ENCODE measurements at places on chromosomes 6 and 20.

- DNase-seq = no peak
Observed at GRCh38 chr6:69732045-69732444, 64.8 kb downstream of the LMBRD1 start.

DNA sequence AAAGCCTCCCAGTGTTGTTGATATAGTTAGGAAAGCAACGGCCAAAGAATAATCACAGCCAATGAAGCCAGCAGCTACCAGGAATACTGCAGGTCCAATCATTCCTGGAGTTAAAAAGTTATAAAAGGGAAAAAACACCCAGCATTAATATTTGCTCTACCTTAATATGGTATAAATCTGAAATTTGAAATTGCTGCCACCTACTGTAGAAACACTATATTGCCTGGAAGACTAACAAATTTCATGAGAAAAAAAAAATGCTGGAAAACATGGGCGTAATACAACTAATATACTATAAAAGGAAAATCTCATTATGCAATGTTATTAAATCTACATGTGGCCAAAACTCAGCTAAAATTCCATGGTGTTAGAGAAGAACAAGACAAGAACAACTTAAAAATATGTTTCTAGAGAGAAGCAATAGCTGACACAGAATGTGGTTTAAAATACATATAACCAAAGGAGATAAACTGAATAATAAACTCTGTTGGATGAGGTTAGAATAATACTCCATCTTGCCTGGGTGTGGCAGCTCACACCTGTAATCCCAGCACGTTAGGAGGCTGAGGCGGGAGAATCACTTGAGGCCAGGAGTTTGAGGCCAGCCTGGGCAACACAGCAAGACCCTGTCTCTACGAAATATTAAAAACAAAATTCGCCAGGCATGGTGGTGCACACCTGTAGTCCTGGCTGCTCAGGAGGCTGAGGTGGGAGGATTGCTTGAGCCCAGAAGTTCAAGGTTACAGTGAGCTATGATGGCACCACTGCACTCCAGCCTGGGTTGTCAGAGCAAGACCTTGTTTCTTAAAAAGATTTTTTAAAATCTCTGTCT lies 43.1 kb downstream of the SLC17A5 start:
- DNase-seq = peak; percentile 69

DNA sequence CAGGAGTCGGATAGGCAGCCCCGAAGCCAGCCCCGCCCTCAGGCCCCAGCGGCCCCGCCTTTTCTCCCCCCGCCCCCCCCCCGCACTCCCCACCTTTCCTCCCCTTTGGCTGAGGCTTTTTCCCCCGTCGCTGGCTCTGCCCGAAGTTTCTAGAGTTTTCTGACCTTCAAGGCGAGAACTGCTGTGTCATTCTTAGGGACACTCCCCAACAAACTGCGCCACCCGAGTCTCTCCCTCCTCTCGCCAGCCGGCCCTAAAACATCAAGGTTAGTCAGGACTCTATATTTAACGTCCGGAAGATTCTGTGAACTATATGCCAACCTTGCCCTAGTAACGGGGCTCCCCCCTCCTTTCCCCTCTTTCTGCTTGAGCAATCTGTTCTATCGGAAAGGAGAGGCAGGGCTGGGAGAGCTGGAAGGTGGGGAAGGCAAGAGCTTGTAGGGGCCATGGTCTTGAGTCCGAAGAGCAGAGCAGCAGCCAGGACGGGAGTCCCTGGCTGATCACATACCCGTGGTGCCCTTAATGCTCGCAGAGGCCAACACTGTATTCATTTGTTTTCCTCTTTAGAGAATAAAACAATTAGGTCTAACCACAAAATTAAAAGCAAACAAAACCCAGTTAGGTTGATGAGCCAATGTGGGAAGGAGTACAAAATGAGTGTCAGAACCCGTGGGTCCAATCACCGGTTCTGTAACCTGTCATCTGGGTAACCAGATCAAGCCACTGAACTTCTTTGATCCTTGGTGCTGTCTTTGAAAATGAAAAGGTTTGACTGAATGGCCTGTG lies 5.3 kb upstream of the HSPA1B start:
- peak; percentile 92 for DNase-seq

DNA sequence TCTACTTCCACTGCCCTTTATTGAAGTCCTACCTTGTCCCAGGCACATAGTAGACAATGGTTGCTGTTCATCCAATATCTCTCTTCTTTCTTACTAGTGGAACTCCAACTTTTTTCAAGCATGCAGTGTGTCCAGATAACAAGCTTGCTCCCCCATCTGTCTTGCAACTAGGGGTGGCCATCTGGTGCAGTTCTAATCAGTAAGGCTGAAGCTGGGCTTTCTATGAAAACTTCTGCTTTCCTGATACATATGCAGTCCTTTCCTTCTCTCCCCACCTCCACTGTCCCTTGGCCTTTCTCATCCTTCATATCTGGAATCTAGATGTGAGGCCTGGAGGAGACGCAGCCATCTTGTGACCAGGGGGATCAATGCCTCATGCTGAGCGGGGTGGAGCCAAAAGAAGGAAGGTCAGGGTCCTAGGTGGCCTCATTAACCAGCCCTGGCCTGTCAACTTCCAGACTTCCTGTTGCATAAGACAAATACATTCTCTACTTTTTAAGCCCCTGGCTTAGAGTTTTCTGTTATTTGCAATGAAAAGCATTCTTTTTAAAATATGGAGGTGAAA lies 59.6 kb upstream of the ZFP64 start:
- no peak for DNase-seq

GRCh38 chr6:136618086-136618485 lies 67.9 kb upstream of the MAP7 start:
- no peak for DNase-seq

DNA sequence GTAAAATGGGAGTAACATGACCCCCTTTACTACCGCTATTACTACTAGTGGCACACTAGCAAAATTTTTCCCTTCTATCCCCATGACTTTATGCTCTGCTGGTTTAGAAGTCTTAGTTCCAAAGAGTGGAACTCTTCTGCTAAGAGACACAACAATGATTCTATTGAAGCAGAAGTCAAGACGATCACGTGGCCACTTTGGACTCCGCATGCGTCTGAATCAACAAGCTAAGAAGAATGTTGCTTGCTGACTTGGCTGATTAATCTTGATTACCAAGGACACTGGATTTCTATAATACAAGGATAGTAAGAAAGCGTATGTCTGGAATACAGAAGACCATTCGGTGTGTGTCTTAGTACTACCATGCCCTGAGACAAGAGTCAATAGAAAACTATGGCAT lies 244.7 kb upstream of the BTBD3 start:
- DNase-seq = no peak

DNA sequence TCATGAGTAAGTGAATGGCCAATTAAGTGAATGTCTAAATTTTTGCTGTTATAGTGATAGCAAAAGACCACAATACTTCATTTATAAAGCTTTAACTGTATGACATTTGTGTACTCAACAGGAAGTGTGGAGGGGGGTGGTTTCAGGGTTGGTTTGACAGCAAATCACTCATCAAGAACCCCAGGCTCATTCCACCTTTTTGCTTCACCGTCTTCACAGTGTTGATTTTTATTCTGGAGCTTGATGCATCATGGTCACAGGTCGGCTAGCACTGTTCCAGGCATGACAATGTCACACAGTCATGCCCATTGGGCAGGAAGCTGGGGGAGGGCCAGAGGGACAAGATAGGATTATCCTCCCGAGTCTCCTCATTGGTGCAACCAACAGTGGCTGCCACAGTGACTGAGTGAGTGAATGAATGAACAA lies 75.0 kb downstream of the MDGA1 start:
- no peak for DNase-seq

GRCh38 chr20:3887876-3888620 lies 1.1 kb upstream of the PANK2 start:
- no peak for DNase-seq

DNA sequence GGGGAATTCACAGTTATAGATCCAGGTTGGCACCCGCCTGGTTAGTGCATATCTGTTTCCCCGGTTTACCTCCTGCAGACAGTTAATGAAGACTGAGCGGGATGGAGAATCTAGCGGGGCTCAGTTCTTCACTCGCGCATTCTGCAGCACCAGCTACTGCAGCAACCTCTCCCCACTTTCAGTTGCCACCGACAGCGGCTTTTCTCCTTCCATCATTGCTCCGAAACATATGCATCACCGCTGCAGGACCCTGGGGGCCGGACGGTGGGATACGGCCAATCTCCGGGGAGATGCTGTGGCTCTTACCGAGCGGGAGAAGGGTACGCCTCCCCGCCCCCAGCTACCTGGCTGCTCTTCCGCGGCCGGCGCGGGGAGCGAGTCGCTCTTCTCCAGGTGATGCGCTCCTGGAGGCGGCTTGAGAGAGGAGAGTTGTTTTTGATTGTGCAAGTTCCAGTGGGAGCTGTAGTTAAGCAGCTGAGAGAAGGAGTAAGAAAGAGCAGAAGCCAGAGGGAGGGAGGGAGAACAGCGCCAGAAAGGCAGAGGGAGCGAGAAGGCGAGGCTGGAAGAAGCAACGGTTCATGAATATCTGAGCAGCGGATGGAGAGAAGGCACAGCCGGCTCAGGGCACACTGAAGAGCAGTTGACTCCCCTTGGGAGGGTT lies at the start of gene SGK1:
Gene SGK1, minus strand, starts transcription at position 642 of the 661 bp plus-strand sequence. CDS start 652 bp downstream, outside the sequence.
- peak; percentile 38 for DNase-seq

- no peak for DNase-seq
Observed at GRCh38 chr6:35185302-35185681, 28.5 kb upstream of the SCUBE3 start.

All from hematopoietic multipotent progenitor cell treated with erythropoietin and hydrocortisone succinate and interleukin-3 and kit ligand, for 15 days (in vitro differentiated cells).